Activated T-helper 1 cell treated with anti-CD3 and anti-CD28 coated beads, Interleukin-2, amount 50 U/mL, for 16 hours (primary cell): ENCODE measurements at places on chromosomes 7 and 10.

- no peak for DNase-seq
Observed at GRCh38 chr7:389911-390601, 100.1 kb downstream of the FOXL3 start.

GRCh38 chr7:102064361-102065025, 222.2 kb upstream of the SH2B2 start:
- DNase-seq, result no peak

GRCh38 chr7:96253441-96253840, 68.5 kb downstream of the SLC25A13 start:
- DNase-seq, result no peak

DNA sequence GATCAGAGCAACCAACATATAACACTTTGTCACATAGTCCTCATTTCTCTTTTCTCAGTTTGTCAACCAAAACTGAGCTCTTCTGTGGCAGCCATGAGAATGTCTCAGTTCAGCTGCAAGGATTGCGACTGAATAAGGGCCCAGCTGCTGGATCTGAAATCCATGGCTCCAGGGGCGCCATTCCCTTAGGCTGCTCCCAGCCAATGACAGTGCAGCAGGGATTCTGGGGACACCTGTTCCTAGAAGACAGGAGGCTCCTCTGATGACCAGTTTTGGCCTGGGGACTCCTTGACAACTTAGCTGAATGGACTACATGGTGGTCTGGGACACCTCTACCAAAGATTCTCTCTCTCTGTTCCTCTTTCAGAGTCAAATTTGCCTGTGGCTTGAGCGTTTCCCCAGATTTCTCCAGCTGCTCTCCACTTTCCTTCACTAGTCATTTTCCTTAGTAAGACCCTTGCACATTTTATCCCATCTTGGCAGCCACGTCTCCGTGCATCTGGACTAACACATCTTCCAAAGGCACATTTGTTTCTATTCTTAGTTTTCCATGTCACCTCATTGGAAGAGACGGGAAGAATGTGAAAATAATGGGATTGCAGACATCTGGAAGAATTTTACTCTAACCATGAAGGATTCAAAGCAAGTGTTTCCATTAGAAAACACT, 28.1 kb upstream of the KIF5B start:
- DNase-seq, result no peak

DNA sequence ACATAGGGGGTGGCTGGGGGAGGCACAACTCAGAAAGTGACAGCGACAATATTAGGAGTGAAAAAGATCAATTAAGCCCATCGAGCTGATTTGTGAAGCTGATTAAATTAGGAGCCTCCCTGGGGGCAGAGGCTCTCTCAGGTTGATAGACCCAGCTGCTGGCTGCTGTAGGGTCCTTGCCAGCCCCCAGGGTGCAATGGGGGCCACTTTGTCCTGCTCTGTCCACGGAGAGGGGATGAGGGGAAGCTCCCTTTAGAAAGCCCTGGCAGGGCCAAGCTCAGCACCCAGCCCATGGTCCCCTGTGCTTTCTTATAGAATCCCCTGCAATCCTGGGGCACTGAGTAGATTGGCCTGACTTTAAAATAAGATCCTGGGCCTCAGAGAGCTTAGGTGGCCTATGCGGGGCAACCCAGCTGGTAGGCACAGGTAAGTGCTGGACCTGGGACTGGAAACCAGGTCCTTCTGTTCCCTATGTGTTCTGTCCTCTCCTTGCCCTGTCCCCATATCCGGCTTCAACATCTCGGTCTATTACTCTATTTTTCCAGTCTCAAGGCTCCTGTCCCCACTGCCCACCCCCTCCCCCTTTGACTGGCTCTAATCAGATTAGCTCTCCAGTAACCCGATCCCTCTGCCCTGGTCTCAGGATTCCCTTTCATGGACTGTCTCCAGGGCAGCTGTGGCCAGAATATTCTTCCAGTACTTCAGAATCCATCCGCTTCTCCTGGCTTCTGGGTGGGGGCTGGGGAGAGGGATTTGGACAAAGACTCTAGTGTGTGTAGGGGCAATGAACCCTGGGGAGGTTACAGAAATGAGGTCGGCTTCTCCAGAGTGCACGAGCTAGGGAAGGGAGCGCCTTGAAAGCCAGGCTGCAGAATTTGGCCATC, 259.6 kb downstream of the RPS24 start:
- no peak for DNase-seq

DNA sequence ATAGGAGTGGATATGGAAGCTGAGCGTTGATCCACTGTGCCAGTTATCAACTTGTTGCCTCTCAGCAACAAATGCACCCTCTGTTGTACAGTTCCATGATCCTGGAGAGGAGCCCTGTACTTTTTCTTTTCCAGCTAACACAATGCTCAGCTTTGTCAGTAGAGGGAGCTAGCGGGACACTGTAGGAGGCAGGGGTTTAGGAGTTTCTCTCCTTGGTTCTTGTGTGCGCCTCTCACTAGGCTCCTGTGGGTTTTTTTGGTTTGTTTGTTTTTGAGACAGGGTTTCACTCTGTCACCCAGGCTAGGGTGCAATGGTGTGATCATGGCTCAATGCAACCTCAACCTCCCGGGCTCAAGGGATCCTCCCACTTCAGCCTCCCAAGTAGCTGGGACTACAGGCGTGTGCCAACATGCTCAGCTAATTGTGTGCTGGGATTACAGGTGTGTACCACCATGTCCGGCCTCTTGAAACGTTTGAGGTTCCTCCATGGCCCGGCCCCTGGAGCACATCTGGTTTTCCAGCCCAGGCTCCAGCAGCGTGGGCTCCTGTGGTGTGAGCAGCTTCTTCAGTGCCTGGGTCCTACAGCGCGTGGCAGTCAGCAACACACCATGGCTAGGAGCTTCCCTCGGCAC, 12.0 kb upstream of the MARVELD1 start:
- no peak for DNase-seq

- DNase-seq, result no peak
Observed at GRCh38 chr10:48459270-48460150, 145.4 kb downstream of the ARHGAP22 start.

- no peak for DNase-seq
Observed at GRCh38 chr7:103765901-103766300, 223.6 kb downstream of the RELN start.

DNA sequence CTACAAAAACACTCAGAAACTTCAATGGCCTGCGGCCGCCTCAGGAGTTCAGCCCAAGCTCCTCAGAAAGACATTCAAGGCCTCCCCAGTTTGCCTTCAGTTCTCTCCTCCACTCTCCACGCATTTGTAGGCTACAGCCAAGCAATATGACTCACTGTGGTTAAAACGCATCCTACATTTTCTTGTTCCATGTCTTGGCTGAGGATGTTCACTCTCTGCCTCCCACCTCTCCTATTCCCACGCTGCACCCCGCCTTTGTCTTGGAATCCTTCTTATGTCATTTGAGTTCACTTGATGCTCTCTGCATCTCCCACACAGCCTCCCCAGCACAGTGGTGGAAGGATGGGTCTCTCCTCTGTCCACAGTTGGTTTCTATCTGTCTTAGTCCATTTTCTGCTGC, 184.8 kb downstream of the NPSR1 start:
- DNase-seq, result no peak

- DNase-seq, result no peak
Observed at GRCh38 chr7:25353196-25353595, 124.9 kb upstream of the NPVF start.

GRCh38 chr7:117019287-117019686, 66.0 kb downstream of the ST7 start:
- no peak for DNase-seq

GRCh38 chr7:78368771-78369170, 570.2 kb downstream of the PHTF2 start:
- no peak for DNase-seq

GRCh38 chr7:156473476-156474240, 166.9 kb upstream of the RNF32 start:
- no peak for DNase-seq

DNA sequence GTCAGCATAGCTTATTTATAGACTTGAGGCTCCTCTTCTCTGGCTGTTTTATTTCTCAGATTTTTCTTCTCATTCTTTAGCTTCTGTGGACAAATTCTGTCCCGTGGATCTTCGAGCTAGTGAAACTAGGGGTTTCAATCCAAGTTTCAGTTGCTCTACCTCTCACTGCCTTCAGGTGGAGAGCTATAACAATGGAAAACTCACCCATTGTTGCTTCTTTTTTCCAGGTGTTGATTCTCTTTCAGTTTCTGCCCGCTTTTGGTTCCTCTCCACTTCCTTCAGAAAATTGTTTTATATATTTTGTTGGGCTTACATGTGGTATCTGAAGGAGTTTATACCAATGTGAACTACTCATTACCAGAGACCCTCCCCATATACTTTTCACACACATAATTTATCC, 266.1 kb downstream of the TCF7L2 start:
- DNase-seq, result no peak
